Stimulated activated CD8-positive, alpha-beta memory T cell treated with anti-CD3 and anti-CD28 coated beads, Interleukin-15, amount 100 ng/mL, for 48 hours (primary cell): ENCODE measurements at places on chromosomes 12 and 14.

GRCh38 chr12:117044790-117045159, 54.4 kb downstream of the TESC start:
- no peak for DNase-seq

DNA sequence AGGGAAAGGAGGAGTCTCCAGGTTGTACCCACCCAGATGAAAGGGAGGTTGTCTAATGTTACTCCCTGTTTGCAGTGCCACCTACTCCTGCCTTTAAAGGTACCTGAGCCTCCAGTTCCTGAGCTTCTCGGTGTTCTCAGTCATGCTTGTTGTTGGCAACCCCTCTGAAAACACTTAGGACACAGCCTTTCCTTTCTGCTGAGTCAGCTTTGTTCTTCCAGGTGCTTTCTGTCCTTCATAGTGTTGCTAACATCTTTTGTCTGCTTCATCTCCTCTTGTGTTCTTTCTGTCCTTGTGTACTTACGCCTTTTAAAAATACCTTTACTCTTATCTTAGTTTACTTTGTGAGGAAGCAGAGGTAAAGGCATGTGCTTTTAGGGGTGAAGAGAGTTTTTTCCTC, 97.0 kb upstream of the NEDD1 start:
- no peak for DNase-seq

GRCh38 chr12:113891167-113891692, 74.9 kb downstream of the RBM19 start:
- no peak for DNase-seq

DNA sequence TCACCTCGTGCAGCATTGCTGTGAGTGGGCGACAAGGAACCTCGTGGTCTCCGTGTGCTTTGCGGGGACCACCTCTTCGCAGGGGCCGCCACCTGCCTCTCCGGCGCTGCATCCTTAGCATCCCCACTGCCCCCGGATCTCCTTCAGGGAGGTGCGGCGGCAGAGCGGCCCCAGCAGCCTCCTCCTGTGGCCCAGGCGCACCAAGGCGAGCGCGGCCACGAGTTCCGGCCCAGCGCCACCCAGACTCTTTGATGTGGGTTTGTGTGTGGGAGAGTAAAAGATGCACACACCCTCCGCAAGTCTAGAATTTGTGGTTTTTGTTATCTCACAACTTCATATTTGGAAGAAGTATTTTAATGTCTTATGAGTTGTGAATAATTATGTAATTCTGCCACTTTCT, 118.8 kb upstream of the DIO3 start:
- peak; percentile 66 for DNase-seq

- DNase-seq = no peak
Observed at GRCh38 chr12:26106347-26106746, 18.5 kb downstream of the BHLHE41 start.

DNA sequence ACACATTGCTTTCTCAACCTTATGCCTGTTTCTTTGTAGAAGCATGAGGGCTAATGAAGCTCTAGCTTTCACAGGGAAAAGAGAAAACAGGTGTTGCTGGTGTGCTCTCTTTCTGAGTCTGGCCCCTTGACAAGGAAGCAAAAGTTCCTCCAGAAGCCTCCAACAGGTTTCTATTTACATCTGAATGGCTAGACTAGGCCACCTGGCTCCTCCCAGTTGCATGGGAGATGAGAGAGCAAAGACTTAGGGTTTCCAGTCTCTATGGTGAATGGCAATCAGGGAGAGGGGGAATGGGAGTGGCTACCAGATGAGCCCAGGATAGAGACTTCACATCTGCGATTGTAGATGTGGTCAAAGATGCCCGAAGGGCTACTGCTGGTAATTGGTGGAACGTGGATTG, 138.1 kb upstream of the PLXNC1 start:
- no peak for DNase-seq

DNA sequence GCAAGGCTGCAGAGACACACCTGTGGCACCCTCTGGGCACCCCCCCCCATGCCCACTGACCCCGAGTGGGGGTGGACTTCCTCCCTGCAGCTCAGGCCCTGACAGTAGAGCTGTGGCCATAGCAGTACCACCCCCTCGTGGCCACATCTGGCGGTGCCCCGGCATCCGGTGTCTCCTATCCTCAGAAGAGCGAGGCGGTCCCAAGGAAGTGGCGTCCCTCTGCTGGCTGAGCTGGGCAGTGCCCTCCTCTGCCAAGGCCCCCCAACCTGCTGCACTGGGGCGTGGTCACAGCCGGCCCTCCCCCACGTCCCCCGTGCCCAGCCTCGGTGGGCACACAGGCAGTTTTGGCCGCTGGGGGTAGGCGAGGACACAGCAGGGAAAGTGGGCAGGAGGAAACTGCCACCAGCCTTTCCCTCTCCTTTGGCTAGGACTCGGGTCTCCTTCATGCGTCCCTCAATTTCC, 6.0 kb upstream of the SLC6A12 start:
- peak; percentile 58 for DNase-seq

GRCh38 chr12:103580026-103580425, 7.0 kb upstream of the STAB2 start:
- DNase-seq = no peak

- peak; percentile 7 for DNase-seq
Observed at GRCh38 chr12:62123721-62124203, 136.4 kb upstream of the USP15 start.

DNA sequence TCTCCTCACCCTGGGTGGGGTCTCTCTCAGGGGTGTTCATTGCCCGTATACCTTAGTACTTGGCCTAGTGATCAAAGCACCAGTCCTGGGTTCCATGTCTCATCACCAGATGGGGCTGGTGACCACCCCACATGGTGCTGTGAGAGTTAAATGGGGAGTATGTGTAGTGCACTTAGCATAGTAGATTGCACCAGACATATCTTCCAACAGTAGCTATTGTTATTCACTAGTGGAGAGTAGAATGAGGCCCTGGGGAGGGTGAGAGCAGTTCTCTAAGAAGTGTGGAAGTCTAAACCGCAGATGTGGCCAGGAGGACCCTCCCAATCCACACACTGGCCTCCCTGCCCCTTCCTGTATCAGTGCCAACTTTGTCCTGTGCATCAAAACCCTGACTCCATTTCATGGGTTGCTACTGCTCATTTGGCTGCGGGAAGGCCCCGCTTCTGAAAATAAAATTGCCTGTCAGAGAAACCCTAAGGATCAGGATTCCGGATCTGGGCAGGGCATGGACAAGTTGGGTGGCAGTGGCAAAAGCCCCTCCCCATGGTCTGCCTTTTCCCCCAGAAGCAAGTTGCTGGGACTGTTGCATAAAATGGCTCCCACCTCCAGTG, 4.4 kb downstream of the CD9 start:
- no peak for DNase-seq

GRCh38 chr12:65355461-65355860, 77.0 kb downstream of the MSRB3 start:
- DNase-seq = no peak

DNA sequence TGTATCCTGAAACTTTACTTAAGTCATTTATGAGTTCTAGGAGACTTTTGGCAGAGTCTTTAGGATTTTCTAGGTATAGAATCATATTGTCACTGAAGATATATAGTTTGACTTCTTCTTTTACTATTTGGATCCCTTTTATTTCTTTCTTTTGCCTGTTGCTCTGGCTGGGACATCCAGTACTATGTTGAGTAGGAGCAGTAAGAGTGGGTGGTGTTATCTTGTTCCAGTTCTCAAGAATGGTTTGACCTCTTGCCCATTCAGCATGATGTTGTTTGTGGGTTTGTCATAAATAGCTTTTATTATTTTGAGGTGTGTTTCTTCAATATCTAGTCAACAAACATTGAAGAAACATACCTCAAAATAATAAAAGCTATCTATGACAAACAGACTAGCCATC, 35.0 kb downstream of the LIN7A start:
- no peak for DNase-seq

DNA sequence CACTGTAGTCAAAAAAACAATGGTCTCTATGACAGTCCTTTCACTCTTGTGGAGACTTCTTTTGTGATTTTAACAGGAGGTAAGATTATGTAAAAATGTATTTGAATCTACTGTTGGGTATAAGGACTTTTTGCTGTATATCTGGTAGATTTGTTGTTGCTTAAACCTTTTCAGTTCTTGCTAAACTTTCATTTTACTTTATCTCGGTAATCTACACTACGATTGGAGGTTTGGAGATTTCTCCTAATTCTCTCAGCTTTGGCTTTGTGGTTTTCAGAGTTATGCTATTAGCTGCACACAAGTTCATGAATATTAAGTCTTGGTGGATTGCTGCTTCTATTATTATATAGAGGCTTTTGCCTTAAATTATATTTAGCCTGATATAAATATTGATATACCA, 116.6 kb upstream of the HIF1A start:
- no peak for DNase-seq

GRCh38 chr14:89325959-89326358, 91.1 kb downstream of the FOXN3 start:
- no peak for DNase-seq

- no peak for DNase-seq
Observed at GRCh38 chr12:124188561-124189405, 106.1 kb upstream of the RFLNA start.

GRCh38 chr12:54040148-54040494, 7.3 kb downstream of the HOXC5 start:
- no peak for DNase-seq

- DNase-seq = no peak
Observed at GRCh38 chr14:100587763-100588411, 670 bp upstream of the BEGAIN start.

DNA sequence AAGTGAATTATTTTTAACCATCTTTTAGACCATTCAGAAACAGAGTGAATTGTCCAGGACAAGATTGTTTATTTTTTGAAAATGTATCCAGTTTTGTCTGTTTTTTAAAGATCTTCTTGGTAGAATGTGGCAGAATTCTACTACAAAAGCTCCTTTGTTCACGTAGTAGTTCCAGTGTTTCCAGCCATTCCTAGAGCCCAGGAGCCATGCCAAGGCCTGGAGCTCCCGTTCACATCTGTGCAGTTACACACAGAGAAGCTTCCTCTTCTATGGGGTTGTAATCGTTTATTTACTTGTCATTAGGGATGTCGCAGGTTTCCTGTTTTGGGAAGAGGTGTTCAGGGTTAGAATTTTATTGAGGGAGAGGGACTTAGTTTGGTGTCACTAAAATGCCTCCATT, 409.8 kb downstream of the NPAS3 start:
- DNase-seq = no peak

DNA sequence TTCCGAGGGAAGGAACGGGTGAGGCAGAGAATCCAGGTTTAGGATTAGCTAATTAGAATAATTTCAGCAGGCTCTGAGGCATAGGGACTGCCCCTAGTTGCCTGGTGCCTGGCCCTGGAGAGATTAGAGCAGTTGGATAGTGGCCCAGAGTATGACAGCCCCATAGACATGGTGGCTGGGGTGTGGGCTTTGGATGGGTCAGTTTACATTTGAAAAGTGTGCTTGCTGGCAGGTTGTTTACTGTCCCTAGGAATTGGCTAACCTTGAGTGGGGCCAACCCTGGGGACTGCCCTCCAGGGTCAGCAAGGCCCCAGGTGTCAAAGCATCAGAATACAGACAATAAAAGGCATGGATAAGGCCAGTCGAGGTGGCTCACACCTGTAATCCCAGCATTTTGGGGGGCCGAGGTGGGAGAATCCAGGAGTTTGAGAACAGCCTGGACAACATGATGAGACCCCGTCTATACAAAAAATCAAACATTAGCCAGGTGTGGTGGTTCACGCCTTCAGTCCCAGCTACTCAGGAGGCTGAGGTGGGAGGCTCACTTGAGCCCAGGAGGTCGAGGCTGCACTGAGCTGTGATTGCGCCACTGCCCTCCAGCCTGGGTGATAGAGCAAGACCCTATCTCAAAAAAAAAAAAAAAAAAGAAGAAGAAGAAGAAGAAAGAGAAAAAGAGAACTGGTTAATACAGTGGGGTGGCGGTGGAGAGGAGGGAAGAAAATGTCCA, 182.3 kb upstream of the PWP1 start:
- DNase-seq = no peak
